ENCODE measurements at places on chromosomes 5 and 9.

GRCh38 chr5:55540525-55540924, 5.8 kb upstream of the PLPP1 start:
- DNase-seq = no peak

DNA sequence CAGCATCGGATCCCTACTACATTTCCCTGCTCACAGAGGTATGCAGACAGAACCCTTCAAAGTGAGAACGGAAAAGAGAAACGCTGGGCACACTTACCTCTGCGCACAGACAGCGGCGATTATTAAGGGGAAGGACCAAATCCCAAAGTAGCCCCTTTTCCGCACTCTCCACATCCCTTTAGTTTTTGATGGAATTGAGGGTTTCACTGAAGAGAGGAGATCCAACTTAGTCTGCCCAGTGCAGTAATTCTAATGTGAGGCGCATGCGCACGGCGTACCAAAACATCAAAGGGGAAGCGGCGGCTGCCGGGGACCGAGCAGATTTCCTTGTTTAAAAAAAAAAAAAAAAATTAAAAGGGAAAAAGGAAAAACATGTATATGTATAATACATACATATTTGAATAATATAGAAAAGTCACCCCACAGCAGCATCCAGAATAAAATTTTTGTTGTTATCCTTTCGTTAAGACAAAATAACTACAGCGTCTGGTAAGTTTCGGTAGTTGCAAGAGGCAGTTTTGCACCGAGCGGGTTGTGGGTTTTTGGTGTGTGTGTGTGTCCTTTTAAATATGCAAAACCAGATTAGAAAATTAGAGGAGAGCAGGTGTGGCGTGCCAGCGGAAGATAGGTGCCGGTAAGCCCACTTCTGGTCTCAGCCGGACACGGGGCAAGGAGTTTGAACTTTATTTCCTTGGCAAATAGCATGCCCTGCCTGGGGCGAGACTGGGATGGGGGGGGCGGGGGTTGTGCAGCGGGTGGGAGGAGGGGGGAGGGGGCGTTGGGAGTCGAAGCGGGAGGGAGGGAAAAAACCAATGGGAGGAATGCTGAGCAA, at the start of gene GABRB2:
TSS of gene GABRB2 (minus strand) at position 256 of the 832 bp plus-strand sequence. CDS start at position 174, 82 bp downstream.
- DNase-seq = no peak

DNA sequence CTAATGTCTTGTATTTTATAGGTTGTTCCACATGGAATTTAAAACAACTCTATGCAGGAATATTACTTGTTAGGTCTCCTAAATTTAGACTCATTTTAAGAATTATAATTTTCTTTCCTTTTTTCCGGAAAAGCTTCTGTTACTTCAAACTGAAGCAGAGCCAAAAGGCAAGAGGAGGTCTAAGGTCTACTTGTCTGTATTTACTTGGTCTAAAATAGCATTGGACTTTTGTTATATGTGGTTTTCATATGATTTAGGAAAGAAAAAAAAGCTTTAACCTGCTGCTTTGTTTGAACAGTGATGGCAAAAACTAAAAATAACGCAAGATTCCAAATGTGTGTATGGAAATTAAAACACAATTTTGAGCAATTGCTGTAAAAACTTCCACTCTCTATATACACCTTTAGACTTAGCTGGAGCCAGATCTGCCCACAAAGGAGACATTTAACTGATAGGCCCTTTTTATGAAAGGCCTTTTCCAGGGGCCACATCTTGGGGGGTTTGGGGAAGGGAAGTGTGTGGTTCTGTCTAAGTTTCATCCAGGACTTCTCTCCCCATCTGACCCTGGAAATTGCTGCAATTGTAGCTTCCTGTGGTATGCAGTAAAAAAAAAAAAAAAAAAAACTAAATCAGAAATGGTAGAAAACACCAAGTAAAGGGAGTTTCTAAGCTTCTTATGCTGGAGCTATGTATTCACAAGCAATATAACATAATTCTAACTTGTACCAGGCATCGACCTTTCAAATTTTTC, 307.7 kb upstream of the MEF2C start:
- no peak for DNase-seq

DNA sequence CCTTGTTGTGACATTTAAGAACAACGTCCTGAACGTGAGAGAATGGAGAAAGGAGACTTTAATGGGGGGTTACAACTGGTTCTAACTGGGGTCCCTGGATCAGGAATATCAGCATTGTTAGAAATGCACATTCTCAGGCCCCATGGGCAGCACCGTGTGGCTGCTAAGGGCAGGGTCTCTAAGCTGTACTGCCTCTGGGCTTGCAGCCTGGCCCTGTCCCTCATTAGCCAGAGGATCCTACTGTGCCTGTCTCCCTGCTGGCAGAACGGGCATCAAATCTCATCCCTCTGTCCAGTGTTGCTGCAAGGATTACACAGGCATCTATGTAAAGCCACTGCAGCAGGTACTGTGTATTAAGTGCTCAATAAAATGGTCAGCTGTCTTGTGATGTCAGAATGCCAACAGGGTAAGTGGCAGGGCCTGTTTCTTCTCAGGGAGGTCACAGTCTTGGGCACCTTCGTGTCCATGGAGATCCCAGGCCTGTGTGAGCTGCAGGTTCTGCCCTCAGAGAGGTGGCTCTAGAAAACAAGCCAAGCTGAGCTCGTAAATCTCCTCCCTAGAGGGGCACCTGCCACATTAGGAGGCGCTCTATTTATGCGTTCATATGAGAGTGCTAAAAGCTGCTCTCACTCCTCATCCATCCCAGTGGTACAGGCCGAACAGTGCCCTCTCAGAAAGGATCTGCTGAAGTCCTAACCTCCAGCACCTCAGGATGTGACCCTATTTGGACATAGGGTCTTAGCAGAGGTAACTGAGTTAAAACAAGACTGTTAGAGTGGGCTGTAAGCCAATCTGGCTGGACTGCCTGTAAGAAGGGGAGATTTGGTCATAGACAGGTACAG, 210.5 kb downstream of the GADD45G start:
- no peak for DNase-seq

GRCh38 chr5:143776951-143777350, 35.0 kb upstream of the HMHB1 start:
- no peak for DNase-seq

DNA sequence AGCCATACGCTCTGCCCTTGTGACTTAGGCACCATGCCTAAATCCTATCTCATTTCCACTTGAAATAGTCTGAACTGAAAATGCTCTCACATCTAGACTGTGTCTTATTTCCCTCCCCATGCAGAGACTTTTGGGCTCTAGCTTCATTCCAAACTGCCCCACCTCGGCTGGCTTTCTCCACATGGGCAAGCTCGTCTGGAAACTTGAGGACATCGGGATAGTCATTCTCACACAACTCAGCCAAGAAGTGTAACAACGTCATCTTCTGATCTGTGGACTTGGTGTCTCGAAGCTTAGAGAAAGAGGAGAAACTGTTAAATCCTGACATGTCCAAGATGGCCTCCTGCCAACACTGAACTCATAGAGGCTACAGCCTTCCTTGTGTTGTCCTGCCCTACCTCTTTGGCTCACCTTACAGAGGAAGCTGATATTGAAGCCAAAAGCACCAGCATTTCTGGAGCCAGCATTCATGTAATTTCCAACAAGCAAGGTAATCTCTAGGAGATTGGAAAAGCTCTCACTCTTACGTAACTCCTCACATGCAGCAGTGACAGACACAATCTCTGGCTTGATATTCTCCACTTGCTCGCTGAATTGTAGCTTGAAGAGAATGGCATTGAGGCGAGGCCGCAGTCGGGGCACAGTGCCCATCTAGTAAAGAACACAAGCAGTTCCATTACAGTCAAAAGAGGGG, 39.6 kb downstream of the PCDHGC5 start:
- DNase-seq = no peak

- no peak for DNase-seq
These were observed 66.1 kb downstream of the FBXL17 start for GRCh38 chr5:108315829-108316228.

DNA sequence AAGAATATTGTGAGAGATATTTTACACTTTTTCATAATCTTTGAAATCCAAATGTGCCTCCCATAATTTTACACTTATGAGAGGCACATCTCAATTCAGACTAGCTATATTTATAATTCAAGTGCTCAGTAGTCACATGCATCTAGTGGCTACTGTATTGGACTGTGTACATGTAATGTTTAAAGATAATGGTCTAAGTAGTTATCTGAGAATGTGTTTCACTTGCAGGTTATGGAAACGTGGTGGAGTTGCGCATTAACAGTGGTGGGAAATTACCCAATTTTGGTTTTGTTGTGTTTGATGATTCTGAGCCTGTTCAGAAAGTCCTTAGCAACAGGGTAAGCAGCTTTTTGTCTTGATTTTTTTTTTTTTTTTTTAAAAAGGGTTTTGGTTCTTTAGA, 28.8 kb downstream of the G3BP1 start:
- no peak for DNase-seq

DNA sequence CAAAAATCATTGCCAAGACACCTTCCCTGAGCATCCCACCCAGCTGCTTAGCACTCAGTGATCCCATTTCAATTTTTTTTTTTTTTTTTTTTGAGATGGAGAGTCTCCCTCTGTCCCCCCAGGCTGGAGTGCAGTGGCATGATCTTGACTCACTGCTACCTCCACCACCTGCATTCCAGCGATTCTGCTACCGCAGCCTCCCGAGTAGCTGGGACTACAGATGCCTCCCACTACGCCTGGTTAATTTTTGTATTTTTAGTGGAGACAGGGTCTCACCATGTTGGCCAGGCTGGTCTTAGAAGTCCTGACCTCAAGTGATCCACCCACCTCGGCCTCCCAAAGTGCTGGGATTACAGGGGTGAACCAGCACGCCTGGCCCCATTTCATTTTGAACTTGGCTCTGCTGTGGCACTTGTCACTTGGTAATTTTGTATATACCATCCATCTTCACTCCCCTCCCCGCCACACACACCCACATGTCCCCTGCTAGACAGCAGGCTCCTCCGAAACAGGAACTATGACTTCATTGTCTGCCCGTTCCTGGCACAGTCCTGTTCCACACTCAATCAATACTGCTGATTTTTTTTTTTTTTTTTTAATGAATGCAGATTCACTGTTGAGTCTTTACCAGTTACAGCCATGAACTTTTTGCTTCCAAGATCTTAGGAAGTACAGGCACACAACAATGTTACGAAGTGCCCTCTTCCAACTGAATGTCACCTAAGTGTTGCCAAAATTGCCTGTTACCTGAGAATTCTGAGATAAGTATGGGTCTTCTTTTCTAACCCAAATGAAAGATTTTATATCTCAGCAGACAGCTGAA, 17.3 kb upstream of the ZBTB34 start:
- no peak for DNase-seq

DNA sequence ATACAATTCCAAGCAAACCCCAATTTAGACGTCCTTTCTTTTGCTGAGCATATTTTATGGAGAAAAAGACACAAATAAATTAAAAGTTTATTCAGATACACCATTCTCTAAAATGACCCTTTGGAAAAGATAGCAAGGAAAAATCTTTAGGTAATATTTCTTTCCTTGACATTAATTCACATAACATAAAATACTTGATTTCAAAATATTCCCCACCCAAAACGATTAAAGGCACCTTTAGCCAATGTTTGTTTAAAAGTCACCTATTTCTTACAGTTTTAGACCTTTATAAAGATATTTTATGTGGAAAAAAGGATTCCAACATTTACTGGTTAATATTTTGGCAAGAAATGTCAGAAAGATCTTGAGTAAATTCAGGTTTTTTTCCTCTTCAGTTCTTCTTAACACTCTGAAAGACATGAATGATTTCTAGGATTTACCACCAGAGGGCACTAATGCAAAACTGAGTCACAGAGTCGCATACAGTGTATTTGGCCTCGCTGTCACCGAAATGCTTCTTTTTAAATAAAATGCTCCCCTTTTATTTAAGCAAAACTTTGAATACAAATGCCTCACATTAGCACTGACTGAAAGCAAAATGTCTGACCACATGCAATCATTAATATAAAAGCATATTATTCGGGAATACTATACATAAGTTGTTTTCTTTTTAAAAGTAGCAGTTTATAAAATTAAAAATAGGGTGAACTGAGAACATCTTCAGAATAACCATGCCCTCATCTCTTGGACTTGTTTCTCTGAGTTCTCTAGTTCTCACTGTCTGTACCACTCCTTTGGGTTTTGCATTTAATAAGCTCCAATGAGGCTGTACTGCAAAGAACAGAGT, 122.5 kb downstream of the SLC1A3 start:
- DNase-seq = no peak

- DNase-seq = no peak
These were observed 131.7 kb downstream of the DAB2IP start for GRCh38 chr9:121783111-121783510.

DNA sequence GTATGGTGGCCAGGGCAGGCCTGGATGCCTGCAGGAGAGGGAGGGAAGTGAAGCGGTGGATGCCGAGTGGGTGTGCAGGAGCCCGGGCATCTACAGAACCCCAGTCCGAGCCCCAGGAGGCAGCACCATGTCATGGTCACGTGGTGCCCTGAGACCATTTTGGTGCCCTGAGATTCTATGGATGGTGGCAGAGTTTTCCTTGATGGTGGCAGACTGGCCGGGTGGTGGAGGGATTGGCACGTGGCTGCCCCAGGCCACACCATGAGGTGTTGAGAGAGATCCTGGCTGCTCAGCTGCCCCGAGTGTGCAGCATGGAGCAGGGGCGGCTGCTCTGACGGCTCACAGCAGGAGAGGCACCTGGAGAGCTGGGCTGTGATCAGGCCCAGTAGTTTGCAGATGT, 52.3 kb downstream of the SYK start:
- DNase-seq = no peak

DNA sequence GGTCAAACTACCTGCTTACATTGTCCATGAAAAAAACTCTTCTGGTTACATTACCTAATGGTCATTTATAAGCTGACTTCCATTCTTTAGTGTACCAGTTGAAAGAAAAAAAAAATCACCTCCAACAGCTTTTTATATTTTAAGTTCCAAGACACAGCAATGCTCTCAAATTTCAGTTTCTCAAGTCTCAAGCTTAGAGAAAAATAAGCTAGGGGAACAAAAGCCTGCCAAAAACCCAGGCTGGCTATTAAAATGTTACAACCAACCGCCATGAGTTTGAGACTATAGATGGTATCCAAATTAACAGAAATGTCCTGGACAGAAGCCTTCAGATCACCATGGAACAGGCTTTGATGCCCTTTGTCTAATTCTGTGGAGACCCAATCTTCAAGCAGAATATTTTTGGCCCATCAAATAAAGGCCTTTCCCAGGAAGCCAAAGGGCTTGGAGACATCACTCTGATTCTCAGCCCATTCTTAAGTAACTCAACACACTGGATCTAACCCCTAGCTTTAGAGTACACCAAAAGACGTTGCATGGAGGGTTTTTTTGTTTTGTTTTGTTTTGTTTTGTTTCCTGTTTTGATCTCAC, 343.7 kb downstream of the GLIS3 start:
- DNase-seq = no peak

DNA sequence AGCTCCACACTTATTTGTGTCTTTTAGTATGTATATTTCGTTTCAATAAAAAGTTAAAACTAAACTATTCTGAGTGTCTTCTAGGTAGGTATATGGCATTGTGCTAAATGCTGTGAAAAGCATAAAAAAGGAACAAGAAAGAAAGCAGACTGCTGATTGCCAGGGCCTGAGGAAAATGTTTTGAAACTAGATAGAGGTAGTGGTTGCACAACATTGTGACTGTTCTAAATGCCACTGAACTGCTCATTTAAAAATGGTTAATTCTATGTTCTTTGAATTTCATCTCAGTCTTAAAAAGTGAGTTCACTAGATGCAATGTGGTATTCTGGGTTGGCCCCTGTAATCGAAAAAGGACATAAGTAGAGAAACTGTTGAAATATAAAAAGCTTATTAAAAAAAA, 2.6 kb upstream of the ALAD start:
- no peak for DNase-seq

Measured in effector memory CD8-positive, alpha-beta T cell (primary cell).